ENCODE measurements at places on chromosomes 7 and 10.

- DNase-seq, result no peak
These were observed 24.2 kb downstream of the ADIRF start for GRCh38 chr10:86992456-86992855.

DNA sequence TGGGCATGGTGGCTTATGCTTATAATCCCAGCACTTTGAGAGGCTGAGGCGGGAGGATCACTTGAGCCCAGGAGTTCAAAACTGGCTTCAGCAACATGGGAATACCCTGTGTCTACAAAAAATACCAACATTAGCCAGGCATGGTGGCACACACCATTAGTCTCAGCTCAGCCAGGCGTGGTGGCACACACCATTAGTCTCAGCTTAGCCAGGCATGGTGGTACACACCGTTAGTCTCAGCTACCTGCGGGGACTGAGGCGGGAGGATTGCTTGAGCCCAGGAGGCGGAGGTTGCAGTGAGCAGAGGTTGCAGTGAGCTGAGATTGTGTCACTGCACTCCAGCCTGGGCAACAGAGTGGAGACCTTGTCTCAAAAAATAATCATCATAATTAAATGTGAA lies 9.0 kb downstream of the LRRC27 start:
- no peak for DNase-seq

- DNase-seq, result no peak
These were observed 139.1 kb upstream of the RHEB start for GRCh38 chr7:151658778-151659177.

GRCh38 chr10:25047591-25048301 lies 31.3 kb downstream of the THNSL1 start:
- DNase-seq, result no peak

DNA sequence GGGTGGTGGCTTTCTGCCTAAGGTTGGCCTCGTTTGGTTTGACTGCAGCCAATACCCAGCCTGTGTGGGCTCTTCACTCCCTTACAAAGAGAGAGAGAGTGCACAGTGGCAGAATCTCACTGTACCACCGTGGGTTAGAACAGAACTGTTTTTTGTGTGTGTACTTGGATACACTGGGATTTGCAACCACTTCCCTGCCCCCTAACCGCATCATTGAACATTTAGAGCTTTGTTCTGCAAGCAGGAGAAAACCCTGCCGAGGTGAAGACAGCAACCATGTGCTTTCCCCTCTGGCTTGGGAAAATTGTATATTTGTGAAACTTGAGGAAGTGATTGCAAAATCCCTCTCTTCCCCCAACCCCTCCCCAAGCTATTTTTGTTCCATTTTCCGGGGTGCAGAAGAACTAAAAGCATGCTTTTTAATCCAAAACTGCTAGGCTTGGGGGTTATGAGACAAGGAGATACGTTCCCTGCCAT lies 201.2 kb downstream of the TCF7L2 start:
- no peak for DNase-seq

- DNase-seq, result no peak
These were observed 29.0 kb upstream of the GNA12 start for GRCh38 chr7:2873146-2873545.

DNA sequence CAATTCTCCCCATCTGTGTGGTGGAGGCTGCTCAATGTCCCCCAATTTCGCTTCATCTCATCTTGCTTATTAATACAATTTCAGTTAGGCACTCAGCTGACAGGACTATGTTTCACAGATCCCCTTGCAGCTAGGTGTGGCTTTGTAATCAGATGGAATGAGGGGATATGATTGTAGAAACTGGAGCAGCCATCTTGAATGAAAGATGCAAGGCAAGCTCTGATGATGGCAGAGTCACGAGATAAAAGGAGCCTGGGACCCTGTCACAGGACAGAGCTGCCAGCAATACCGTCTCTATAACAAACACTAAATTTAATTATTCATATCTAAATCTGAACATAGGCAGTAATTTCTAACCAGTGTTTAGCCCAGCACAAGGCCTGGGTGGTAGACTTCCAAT lies 991 bp upstream of the DLD start:
- no peak for DNase-seq

- no peak for DNase-seq
These were observed 99.3 kb upstream of the NFE2L3 start for GRCh38 chr7:26052706-26053105.

GRCh38 chr10:21183025-21183424 lies 285.9 kb upstream of the NEBL start:
- no peak for DNase-seq

- no peak for DNase-seq
These were observed 50.8 kb downstream of the PIK3CG start for GRCh38 chr7:106915873-106916272.

DNA sequence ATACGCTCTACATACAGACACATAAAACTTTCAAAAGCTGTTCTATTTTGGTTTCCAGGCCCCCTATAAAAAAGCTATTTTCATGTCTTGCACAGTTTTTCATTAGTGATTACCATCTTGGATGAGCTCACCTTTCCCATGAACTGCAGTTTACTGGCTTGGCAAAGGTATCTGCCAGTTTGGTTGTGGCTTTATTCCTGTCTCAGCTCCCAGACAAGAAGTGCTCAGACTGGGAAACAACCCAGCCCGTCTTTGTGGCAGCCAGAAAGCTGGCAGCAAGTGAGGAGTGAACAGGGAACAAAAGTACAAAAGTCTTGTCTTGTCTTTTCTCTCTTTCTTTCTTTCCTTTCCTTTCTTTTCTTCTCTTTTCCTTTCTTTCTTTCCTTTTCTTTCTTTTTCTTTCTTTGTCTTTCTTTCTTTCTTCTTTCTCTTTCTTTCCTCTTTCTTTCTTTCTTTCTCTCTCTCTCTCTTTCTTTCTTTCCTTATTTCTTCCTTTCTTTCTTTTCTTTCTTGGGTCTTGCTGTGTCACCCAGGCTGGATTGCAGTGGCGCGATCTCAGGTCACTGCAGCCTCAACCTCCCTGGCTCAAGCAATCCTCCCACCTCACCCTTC lies 138.8 kb downstream of the CFAP58 start:
- no peak for DNase-seq

DNA sequence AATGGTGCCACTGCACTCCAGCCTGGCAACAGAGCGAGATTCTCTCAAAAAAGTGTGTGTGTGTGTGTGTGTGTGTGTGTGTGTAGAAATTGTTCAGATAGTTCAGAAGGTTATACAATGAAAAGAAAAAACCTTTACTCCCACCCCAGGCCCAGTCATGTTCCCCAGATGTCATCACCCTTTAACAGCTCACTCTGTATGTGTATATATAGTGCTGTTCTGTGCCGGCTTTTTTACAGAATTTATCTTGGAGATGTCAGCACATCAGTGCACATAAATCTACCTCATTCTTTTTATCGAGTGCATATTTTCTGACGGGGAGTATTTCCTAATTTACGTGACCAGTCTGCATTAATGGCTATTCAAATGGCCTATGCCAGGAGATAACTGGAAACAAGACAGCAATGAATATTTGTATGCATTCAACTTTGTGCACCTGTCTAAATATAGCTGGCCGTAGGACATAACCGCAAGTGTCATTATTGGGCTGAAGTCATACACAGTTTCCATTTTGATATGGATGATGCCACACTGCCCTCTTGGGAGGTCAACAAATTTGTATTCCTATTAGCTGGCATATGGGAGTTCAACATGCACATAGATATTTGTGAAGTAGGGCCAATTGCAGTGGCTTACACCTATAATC lies 11.7 kb downstream of the NIPSNAP2 start:
- no peak for DNase-seq

DNA sequence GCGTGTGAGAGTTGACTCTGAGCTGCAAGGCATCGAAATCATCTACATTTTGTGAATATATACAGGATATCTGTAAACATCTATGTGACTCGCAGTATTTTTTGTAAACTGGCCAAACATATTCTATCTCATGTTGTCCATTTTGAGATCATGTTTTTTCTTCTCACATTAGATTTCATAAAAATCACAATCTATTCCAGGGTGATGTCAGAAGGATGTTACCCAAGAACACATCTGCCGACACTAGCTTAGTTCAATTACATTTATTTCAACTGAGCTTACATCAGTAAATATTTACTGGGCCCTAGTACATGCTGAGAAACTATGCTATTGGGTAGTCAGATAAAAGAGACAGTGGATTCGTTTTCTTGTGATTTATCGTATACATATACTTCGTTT lies 2.5 kb upstream of the BUB3 start:
- DNase-seq, result no peak
